Activated T-cell treated with anti-CD3 and anti-CD28 coated beads, Interleukin-2, amount 50 U/mL, for 48 hours (primary cell): ENCODE measurements at places on chromosomes 3 and 15.

DNA sequence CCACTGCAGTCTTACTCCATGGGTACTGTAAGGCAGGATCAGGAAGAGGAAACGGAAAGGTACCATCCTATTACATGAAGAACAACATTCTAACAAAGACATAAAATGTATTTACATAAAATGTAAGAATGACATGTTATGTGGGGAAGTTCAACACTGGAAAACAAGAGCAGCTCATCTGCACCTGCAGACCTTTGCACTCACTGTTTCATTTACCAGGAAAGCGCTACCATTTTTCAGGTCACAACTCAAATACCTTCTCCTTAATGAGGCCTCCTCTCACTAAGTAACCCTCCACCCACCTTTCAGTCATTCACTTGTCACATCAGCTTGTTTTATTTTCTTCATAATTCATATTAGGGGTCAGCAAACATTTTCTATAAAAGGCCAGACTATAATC is 2.6 kb downstream of the TMCC1 start:
- DNase-seq: no peak

DNA sequence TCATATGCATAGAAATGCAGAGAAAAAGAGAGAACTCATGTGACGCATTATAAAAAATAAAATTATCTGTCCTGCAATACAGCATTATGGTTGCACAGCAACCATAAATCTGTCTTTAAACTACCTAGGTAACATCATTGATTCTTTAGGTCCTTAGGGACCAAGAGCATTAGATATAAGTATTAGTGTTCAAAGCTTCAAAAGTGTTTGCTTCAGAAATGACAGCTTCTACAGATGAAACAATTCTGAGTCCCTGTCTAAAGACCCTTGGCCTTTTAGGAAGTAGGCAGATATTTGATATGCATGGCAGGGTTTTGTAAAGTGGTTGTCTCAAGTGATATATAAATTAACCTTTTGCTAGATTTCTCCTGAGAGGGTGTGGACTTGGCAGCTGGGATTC is 454.2 kb downstream of the GBE1 start:
- DNase-seq: no peak

GRCh38 chr3:59538753-59539432 is 489.1 kb upstream of the CFAP20DC start:
- DNase-seq: no peak

GRCh38 chr3:167813169-167814123 is 77.9 kb downstream of the SERPINI1 start:
- DNase-seq: no peak

DNA sequence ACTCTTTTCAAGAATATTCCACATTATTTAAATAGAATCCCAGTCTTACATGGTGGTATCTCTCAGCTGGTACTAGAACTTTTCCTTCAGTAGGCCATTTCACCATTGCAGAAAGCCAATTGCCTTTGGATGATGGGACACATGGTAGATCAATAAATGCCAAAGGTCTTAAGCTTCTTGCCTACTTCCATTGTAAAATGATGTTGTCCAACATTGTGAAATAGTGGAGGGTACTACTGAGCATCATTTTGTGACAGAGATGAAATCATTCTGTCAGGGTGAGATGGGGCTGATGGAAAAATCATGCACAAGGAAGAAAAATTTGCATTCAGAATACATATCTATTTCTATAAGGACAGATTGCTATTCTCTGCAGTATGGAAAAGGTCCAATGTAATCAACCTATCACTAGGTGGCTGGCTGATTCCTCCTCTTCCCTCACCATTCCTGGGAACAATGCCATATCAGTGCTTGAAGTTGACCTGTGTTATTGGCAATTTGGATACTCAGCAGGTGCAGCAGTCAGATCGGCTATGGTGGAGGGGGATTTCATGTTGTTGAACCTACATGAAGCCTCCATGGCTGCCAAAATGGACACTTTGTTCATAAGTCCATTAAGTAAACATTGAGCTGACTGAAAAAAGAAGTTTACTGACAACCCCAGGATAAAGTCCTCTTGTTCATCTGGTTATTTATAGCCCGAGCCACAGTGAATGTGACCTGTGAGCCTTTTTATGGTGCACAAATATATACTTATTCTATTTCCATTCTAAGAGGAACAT is 596.9 kb upstream of the ARPP21 start:
- no peak for DNase-seq
